ENCODE measurements at places on chromosomes 11 and 22.
A peak's percentile ranks its signal among the peaks of the same experiment; 100 is the strongest.

DNA sequence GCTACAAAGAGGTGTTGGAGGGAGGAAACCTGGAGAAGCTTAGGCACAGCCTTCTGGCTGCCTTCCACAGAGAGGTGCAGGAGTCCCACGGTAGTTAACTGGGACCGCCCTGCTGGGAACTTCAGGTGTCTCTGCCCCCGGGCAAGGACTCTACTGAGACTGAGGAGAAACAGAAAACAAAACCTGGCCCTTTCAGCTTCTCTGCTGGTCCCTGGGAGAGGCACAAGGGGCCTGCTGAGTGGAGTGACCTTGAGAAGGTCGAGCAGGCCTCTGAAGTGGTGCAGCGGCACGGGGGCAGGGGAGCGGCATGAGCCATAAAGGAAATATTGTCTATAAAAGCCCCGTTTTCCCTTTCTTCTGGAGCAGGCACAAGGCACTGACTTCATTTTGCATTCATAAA lies 38.9 kb downstream of the NTM start:
- no peak for DNase-seq

- DNase-seq: peak; percentile 60
Observed at GRCh38 chr22:39994566-39995392, at the start of gene FAM83F. Gene FAM83F (plus strand): TSS chr22:39994954. CDS start chr22:39995043, 89 bp downstream.

GRCh38 chr11:61947486-61948210 lies 2.5 kb upstream of the BEST1 start:
- DNase-seq: peak; percentile 72

GRCh38 chr11:74743640-74744039 lies 5.0 kb upstream of the RNF169 start:
- DNase-seq: no peak

Data from CD4-positive, alpha-beta T cell treated with Interleukin-6 for 4 hours (primary cell).